ENCODE measurements at places on chromosomes 3 and 15. TPM values are rescaled to one million over a fixed set of nuclear protein-coding genes. Genes with fewer than 3 reads are reported as not detected.

The STIMATE gene
- 9.0 TPM for total RNA-seq

The FSTL1 gene
- 186 TPM for total RNA-seq

The SI gene
- not detected for total RNA-seq

The CPA3 gene
- 2.0 TPM for total RNA-seq

The OR4F6 gene
- total RNA-seq, result not detected

The CLSTN2 gene
- 4.9 TPM for total RNA-seq

The P2RY14 gene
- total RNA-seq, result 4.4 TPM

- no peak for DNase-seq
Measured at GRCh38 chr3:72397586-72397985, 450.7 kb downstream of the SHQ1 start.

GRCh38 chr3:123499322-123499721 lies 50.4 kb upstream of the ADCY5 start:
- DNase-seq, result no peak

DNA sequence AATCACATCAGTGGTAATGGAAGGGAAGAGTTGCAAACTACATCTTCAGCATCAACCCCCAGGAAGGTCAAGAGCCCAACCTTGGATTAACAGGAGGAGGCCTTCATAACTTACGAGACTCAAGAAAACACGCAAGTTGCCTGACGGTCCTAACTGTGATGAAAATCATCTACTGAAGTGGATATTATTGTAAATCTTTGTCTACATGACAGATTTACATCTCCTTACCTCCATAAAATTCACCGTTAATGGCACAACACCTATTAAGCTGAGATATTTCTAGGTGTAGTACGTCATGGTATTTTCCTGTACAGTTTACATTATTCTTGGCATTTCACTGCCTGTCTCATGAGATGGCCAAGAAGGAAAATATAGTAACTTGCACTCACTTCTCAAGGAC lies 332.0 kb downstream of the NSUN3 start:
- no peak for DNase-seq

DNA sequence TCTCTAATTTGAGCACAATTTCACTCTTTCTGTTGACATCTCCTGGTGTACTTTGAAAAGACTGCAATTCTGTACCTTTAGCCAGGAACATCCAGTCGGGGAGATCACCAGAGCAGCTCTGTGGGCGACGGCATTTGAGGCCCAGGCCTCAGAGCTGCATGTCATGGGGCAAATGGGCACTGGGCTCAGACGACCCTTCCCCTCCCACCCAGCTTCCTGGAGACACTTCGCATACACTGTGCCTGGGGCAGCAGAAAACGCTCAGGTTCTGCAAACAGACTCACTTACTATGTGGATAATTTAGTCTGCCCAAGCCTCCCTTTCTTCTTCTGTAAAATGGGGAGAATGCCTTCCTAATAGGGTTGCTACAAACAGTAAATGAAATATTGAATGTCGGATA lies 96.9 kb downstream of the HMG20A start:
- DNase-seq, result no peak

GRCh38 chr3:123489400-123490004 lies 40.6 kb upstream of the ADCY5 start:
- DNase-seq, result peak; percentile 83

DNA sequence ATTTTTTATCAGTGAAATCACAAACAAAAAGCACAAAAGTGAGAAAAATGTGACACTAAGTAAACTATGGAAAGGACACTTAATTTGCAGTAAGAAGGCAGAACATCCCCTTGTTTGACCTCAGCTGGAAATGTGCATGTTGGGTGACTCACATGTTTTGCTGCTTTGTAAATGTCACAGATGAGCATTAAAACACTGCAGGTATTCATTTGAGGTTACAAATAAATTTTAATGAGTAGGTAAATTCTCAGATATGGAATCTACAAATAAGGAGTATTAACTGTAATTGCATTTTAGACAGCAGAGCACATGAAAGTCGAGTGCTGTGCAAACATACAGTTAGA lies 20.3 kb downstream of the CHMP2B start:
- no peak for DNase-seq

DNA sequence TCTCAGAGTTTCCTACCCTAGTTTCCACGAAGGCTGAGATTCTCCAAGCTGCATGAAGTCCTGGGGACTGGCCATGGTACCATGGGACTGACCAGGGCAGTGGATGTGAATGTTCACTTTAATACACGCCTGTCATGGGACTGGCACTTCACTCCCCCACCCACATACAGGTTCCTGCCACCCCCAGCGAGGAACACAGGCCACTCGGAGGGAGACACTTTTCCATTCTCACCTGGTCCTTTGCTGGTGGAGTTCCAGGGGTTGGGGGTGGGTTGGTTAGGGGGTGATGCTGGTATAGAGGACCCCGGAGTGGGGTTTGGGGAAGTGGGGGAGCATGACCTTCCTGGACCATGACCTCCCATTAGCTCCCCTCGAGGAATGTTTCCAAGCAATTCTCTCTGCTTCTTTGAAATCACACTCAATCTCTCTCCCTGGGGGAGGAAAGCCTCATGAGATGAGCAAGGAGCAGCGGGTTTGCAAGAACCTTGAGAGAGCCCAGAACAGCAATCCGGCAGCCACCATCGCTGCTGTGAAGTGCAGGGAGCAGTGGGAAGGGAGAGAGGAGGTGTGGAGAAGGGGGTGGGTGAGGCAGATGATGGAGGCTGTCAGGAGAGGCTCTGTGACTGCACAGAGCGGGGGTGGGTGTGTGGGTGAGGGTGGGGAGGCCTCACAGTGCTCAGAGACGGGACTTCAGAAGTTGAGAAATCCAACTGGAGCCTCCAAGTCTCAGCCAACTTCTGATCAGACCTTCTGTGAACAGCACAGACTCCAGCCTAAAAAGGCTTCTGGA lies 69.7 kb downstream of the ADCY5 start:
- DNase-seq, result no peak

DNA sequence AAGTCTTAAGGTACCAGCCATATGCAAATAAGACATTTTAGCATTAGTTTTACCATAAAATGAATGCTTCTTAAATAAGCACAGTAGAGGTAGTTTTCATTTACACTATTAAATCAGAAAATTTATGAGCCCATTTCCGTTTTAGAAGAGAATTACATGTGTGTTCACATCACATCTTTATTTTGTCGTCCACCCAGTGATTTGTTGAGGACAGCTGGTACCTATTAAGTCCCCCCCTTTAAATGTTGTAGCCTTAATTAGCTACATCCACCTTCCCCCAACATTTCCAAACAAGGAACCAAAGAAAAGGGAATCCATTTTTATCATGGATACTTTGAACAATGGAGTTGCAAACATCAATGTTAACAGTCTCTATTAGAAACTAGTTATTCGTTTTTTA lies 6.8 kb downstream of the IL17RD start:
- DNase-seq, result no peak

Data from left ventricle myocardium superior (tissue), 1 donor.